Fibroblast of skin of back (primary cell): ENCODE measurements at places on chromosomes 13 and 19.

DNA sequence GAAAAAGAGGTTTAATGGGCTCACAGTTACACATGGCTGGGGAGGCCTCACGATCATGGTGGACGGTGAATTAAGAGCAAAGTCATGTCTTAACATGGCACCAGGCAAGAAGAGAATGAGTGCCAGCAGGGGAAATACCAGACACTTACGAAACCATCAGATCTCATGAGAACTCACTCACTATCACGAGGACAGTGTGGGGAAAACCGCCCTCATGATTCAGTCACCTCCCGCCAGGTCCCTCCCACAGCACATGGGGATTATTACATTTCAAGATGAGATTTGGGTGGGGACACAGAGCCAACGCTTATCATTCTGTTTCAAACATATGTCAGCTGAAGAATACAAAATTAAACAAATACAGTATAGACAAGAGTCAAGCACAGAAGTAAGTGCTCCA, 165.1 kb downstream of the PCCA start:
- no peak for DNase-seq

GRCh38 chr13:75579529-75579928, 29.9 kb downstream of the UCHL3 start:
- DNase-seq: no peak

GRCh38 chr19:3323026-3323425, 43.4 kb upstream of the NFIC start:
- no peak for DNase-seq

GRCh38 chr13:111623208-111623607, 302.8 kb downstream of the TEX29 start:
- no peak for DNase-seq

- peak; percentile 71 for DNase-seq
Observed at GRCh38 chr19:53394522-53394973, 401 bp upstream of the ZNF765 start.

DNA sequence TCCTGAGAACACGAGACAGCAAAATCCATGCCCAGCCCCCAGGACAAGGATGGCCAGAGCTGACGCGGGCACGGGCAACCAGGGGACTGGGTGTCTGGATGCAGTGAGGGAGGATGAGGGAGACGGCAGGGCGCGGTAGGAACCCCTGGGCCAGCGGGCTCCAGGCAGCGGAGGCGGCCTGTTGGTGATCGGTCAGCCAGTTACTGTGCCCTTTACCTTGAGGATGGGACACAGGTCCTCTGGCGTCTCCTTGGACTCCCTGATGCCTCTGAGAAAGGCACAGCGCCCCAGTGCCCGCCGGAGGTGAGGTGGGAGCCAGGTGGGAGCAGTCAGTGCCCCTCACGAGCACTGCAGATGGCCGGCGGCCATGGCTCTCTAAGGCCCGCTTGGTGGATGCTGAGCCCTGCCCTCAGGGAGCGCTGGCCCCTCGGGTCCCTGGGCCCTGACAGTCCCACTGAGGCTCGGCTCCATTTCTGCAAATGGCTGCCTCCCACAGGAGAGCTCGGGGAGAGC, 31.2 kb downstream of the C13orf46 start:
- DNase-seq: no peak

DNA sequence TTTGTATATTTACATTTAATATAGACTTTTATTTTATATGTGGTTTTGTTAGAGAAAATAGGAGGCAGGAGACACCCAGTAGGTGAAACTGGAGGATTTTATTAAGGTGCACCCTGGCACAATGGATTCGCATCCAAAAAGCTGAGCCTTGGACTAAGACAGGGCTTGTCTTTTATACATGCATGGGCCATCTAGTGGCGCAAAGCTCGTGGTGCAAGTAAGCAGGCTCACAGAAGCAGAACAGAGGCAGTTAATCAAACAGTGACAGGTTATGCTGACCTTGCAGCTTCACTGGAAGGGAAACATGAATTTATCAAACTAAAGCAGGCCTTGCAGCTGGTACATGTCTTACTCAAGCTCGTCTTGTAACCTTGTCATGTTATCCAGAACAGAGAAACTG, 58.8 kb upstream of the ZNF681 start:
- DNase-seq: peak; percentile 4

DNA sequence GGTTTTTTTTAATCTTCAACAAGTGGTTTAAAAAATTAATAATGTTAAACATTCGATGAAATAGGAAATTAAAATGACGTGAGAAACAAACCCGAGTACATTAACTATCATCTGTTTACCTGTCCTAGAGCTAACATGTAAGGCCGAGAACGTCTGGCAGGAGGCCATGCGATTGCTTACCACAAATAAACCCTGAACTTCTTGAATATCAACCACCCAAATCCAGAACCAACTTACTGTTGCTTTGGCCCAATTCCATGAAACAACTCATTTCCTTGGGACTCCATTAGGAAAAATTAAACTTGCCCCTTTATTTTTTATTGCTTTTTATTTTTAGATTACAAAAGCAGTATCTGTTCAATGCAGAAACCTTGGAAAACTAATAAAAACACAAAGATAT, 228.9 kb upstream of the IRS2 start:
- DNase-seq: no peak

DNA sequence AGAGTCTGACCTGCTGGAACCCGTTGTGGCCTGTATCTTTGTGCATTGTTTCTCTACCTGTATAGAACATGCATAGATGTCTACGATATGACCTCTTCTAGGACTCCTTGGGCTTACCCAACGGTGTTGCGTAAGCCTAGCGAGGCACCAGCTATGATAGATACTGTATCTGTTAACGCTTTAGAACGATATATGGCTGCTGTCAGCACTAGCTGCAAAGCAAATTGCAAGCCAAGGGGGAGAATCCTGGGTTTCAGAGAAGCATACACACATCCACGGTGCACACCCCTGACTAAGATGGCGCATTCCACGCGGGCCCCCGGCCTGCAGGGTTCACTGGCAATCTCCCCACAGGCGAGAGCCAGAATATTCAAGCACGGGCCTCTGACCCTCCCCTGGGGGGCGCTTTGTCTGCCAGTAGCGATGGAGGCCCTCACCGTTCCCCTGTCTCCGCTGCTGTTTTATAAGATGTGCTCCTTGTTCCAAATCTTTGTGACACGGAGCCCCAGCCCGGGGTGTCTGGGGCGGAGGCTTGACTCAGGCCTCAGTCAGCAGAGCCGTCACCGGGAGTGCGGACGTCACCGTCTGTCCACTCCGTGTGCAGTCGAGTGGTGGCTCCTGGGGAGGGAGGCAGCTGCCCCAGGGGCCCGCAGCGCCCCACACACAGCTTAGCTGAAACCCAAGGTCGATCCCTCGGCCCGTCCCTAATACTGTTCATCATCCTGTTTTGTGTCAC, 12.9 kb upstream of the RPS15 start:
- DNase-seq: no peak

- no peak for DNase-seq
Observed at GRCh38 chr19:18282021-18282787, 782 bp upstream of the JUND start.

GRCh38 chr13:111661052-111661451, 340.6 kb downstream of the TEX29 start:
- no peak for DNase-seq
